ENCODE measurements at places on chromosomes 13 and 19.

GRCh38 chr19:10961073-10961860 lies 437 bp downstream of the SMARCA4 start:
- peak; percentile 10 for DNase-seq

GRCh38 chr13:99496184-99497142 lies 4.8 kb upstream of the TM9SF2 start:
- peak; percentile 74 for DNase-seq

- no peak for DNase-seq
Observed at GRCh38 chr19:17840019-17840418, 7.8 kb downstream of the JAK3 start.

- no peak for DNase-seq
Observed at GRCh38 chr13:107466326-107467099, 748.8 kb downstream of the LIG4 start.

GRCh38 chr19:3782903-3783302 lies 3.3 kb downstream of the MATK start:
- DNase-seq: no peak

DNA sequence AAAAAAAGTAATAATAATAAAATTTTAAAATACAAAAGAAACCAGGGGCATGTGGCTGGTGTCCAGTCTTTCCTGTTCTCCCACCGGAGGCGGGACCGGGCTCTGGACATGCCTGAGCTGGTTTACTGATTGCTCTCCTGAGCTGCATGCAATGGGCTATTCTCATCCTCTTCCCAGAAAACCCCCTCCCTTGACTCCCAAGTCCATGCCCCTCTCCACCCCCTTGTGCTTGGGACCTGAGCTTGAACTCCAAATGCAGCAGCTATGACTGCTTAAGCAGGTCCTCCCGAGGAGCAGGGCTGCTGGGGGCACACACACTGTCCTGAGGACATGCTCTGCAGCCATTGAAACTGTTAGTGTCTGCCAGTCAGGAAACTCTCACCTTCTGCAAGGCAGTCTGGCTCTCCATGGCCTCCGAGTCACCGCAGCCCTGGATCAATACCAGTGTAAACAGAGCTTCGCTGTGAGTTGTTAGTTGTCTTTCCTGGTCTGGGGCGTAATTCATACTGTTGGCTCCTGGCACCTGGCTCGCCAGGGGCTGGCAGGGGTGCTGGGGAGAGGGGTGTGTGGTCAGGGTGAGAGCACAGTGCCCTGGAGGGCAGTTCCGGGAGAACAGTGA lies 41.6 kb upstream of the CHST8 start:
- no peak for DNase-seq
